ENCODE measurements at places on chromosomes 6 and 20. TPM values are rescaled to one million over a fixed set of nuclear protein-coding genes. Genes with fewer than 3 reads are reported as not detected.
A peak's percentile ranks its signal among the peaks of the same experiment; 100 is the strongest.

The NT5E gene
- 25.1 TPM for polyA plus RNA-seq

The KIF6 gene
- 0.31 TPM for polyA plus RNA-seq

DNA sequence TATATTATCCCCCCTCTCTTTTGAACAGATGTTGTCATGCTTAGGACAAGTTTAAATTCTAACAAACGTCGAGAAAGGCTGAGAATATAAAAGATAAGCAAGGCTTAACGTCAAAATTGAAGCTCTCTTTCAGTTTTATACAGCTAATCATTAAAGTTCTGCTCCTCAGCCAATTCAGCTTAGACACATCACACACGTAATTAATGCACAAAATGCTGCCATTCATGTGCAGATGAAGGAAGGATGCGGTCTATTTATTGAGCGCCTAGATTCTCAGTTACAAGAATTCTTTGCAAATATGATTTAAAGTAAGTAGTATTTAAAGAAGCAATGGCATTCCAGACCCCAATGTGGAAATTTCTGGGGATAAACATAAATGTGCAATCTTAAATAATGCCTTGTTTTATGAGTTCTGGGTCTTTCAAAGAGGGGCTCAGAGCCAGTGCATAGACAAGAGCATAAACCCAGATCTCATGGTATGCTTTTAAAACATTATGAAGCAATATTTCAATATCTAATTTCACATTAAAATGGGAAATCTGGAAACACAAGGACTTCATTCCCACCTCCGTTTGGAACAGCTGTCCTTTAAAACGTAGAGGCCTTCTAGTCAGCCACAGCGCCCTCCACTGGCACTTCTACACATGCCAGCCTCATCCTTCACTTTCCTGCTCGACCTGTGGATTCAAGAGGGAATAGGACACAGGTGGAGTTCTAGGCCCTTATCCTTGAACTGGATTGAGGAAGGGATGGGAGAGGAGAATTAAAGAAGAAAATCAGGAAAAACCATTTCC lies 85.8 kb downstream of the LYRM4 start:
- no peaks in the 10 kb centered on the region for H3K36me3 ChIP-seq
- DNase-seq, result no peak
- no peak overlapping the region for H3K27ac ChIP-seq
- H3K27me3 ChIP-seq, result no peaks in the 10 kb centered on the region
- no peak overlapping the region for H3K4me3 ChIP-seq

DNA sequence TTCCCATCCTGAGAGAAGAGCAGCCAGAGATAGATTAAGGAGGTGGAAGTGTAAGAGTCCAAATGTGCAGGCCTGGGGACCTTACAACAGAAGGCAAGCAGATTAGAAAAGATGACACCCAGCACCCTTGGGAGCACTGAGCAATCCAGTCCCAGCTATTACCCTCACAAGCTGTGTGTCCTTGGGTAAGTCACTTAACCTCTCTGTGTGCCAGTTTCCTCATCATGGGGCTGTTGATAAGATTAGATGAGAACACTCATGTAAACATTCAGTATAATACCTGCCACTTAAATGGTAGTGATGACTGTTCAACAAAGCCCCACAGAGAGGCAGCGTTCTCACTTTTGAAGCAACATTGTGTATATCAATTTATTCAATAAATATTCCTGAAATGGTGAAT lies 114.8 kb upstream of the CST7 start:
- H3K27me3 ChIP-seq, result no peaks in the 10 kb centered on the region
- H3K27ac ChIP-seq, result no peak overlapping the region
- H3K36me3 ChIP-seq, result no peaks in the 10 kb centered on the region
- DNase-seq, result no peak
- no peak overlapping the region for H3K4me3 ChIP-seq
- H3K4me1 ChIP-seq, result no peaks in the 10 kb centered on the region

GRCh38 chr20:62064770-62065673 lies 659 bp downstream of the TAF4 start:
- peaks cover 4% of the 10 kb centered on the region for H3K36me3 ChIP-seq
- H3K27ac ChIP-seq, result peak overlapping the region; percentile 65
- DNase-seq, result no peak
- H3K4me1 ChIP-seq, result peaks cover 11% of the 10 kb centered on the region
- H3K4me3 ChIP-seq, result peak overlapping the region; percentile 69
- H3K27me3 ChIP-seq, result no peaks in the 10 kb centered on the region

DNA sequence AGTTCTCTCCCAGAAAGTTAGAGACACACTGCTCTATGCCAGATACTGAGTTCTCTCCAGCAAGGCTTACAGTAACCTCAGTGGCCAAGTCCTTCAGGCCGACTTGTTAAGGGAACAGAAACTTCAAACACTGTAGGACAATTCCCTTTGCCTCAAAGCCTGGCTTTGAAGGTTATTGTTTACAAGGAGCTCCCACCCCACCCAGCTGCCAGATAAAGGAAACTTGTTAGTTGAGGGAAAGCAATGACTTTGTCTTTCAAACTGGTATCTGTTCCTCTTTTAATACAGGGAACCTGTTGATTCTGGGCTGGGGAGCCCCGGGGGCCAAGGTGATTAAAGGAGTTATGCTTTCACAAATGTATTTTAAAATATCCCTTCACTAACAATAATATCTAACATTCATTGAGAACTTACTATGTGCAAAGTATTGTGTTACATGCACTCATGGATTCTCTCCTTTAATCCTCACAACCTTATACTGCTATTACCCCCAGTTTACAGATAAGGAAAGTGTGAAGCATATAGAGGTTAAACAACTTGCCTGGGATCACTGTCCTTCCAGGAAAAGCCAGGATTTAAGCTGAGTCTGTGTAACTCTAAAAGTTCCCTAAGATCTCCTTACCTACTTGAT lies 27.6 kb upstream of the CDKN1A start:
- H3K4me3 ChIP-seq, result no peak overlapping the region
- H3K27ac ChIP-seq, result no peak overlapping the region
- H3K27me3 ChIP-seq, result no peaks in the 10 kb centered on the region
- no peak for DNase-seq

GRCh38 chr6:108127826-108128225 lies 38.0 kb upstream of the NR2E1 start:
- peaks cover 5% of the 10 kb centered on the region for H3K27me3 ChIP-seq
- H3K36me3 ChIP-seq, result no peaks in the 10 kb centered on the region
- H3K27ac ChIP-seq, result no peak overlapping the region
- H3K4me1 ChIP-seq, result peaks cover 3% of the 10 kb centered on the region
- no peak for DNase-seq

- H3K4me1 ChIP-seq, result no peaks in the 10 kb centered on the region
- DNase-seq, result no peak
- no peak overlapping the region for H3K27ac ChIP-seq
- H3K36me3 ChIP-seq, result no peaks in the 10 kb centered on the region
These were observed 4.9 kb downstream of the SSTR4 start for GRCh38 chr20:23039885-23040508.

- DNase-seq, result no peak
- no peaks in the 10 kb centered on the region for H3K27me3 ChIP-seq
- no peak overlapping the region for H3K4me3 ChIP-seq
- no peaks in the 10 kb centered on the region for H3K4me1 ChIP-seq
- no peaks in the 10 kb centered on the region for H3K36me3 ChIP-seq
These were observed 51.5 kb upstream of the ARID1B start for GRCh38 chr6:156725712-156726111.

- H3K27me3 ChIP-seq, result no peaks in the 10 kb centered on the region
- H3K27ac ChIP-seq, result no peak overlapping the region
- H3K4me1 ChIP-seq, result no peaks in the 10 kb centered on the region
- no peak overlapping the region for H3K4me3 ChIP-seq
- DNase-seq, result no peak
- H3K36me3 ChIP-seq, result no peaks in the 10 kb centered on the region
These were observed 296.5 kb upstream of the SLC35B3 start for GRCh38 chr6:8731874-8732273.

Measured in liver (tissue), 10 donors.